D341Med (cell line): ENCODE measurements at places on chromosomes 4 and X.
A peak's percentile ranks its signal among the peaks of the same experiment; 100 is the strongest.

GRCh38 chr4:141810038-141810711 is 173.8 kb downstream of the IL15 start:
- DNase-seq, result peak; percentile 43

GRCh38 chrX:15524417-15524816 is 23.8 kb downstream of the BMX start:
- no peak for DNase-seq

- peak; percentile 10 for DNase-seq
These were observed 2595.3 kb downstream of the ARAP2 start for GRCh38 chr4:33649015-33649414.

GRCh38 chrX:16827225-16827624 is 41.0 kb downstream of the TXLNG start:
- no peak for DNase-seq

DNA sequence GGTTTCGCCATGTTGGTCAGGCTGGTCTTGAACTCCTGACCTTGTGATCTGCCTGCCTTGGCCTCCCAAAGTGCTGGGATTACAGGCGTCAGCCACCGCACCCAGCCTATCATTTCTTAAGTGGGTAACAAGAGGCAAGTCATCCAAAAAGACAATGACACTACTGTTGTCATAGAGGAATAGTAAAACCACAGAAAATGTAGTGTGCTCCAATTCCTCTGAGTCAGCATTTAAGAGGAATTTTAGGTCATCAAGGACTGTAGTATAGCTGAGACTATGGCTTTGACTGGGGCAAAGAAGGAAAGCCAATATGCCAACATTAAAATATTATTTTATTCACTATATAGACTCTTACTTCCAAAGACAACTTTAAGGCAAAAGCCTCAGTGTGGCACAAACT is 48.4 kb downstream of the ATP8A1 start:
- no peak for DNase-seq

- DNase-seq, result no peak
These were observed 661 bp downstream of the S100P start for GRCh38 chr4:6694177-6694901.

DNA sequence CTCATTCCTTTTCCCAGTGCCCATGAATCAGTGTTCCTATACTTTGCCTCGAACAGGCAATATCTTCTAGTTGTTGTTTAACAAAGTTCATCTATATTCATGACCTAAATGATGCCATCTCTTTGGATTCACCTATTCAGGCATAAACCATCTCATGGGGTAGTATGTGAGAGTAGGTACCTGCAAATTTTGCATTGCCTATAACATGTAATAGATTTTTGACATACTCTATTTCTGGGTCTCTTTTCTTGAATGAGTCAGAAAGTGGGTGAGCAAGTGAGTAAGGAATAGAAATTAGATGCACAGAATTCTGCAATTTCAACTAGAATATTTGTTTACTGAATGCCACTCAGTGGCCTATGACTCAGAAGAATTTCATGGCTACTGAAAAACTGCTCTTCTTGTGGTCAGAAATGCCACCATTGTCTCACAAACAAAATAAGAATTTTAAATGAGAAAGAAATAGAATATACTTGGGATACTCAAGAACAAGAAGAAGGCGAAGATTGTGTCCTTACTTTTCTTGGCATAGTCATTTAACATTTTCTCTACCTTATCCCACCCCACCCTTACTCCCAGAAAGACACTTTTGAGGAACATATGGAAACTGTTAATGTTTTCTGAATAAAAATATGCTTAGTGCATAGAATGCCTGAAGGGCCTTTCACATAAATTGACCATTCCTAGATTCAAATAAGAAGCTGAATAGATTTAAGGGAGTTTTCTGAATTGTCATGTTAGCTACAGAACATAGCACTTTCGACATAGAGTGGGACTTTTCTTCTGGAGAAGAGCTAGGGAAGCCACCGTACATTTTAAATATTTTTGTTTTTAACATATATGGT is 86.8 kb downstream of the HHIP start:
- no peak for DNase-seq

- peak; percentile 65 for DNase-seq
These were observed 1099.8 kb upstream of the TENM3 start for GRCh38 chr4:181143250-181143854.

- DNase-seq, result no peak
These were observed 4.7 kb downstream of the GLRB start for GRCh38 chr4:157080605-157081004.

- DNase-seq, result no peak
These were observed 16.7 kb downstream of the NR3C2 start for GRCh38 chr4:148425327-148426110.

GRCh38 chr4:12987284-12987683 is 496.9 kb downstream of the RAB28 start:
- no peak for DNase-seq

- no peak for DNase-seq
These were observed 584.8 kb upstream of the AGA start for GRCh38 chr4:178026999-178027398.

- peak; percentile 21 for DNase-seq
These were observed 45.1 kb downstream of the SPATA4 start for GRCh38 chr4:176150356-176150682.

GRCh38 chrX:153379971-153380581 is 21.1 kb downstream of the PNMA6E start:
- no peak for DNase-seq

DNA sequence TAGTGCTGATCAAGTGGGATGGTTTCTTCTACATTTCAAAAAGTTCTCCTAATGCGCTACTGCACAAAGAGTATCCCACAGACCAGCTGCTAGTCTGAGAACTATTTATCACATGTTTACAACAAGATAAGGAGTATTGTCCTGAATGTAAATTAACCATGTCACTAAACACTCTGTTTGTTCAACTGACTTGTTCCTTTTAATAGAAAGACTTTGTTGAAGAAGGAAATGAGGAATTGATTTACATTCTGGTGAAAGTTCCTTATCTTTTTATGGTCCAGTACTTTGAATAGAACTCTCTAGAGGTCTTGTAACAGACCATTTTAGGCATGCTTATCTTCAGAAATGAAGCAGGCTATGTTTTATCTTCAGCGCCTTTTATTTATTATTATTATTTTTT is 67.3 kb upstream of the IL13RA1 start:
- DNase-seq, result no peak

DNA sequence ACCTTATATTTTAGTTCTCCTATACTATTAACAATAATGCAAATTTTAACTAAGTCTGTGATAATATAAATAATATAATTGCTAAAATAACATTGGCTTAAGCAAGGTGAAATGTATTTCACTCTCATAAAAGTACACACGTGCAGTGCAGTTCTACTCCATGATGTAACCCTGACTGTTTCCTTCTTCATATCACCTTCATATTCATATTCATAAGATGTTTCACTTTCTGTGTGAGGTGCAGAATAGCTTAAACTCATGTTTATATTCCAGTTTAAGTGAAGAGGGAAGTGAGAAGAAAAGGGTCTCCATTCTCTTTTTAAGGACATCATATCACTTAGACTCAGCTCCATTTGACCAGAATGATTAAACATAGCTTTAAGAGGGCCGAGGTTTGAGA is 1810.0 kb upstream of the PCDH10 start:
- no peak for DNase-seq

DNA sequence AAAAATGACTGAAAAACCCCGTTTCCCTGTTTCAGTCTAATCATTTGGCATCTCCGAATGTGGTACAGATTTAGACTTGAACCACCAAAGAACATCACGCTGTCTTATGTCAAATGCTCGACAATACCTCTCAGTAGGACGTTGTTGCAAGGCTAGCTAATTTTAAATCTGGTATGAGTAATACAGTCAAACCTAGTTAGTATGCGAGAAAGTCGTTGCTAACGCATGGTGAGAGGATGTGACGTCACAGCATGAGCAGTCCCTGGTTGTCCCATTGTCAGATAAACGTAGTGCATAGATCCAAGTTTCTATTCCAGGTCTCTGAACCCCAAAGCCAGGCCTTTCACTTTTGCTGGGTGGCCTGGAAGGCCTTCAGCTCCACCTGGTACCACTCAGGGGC is 44.7 kb downstream of the SETD7 start:
- no peak for DNase-seq

GRCh38 chr4:81454499-81454898 is 17.2 kb downstream of the RASGEF1B start:
- no peak for DNase-seq

DNA sequence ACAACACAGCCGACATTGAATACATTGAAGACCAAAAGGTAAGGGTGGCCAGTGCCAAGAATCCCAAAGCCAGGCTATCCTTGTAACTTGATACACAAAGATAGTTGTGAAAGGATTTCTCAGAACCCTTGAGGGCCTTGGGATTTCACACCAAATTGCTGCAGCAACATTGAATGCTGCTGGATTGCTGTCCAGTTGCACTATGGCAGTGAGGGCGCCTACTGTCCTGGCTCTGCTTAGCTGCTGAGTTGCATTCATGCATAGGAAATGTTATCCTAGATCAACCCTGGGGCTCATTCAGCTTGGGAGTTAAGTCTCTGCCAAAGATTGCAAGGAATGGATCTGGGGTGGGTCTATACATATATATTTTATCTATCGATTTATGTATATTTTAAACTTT is 38.7 kb downstream of the LONRF3 start:
- no peak for DNase-seq

- DNase-seq, result no peak
These were observed 167.6 kb downstream of the ARHGAP10 start for GRCh38 chr4:147899512-147899911.

GRCh38 chr4:51835079-51835478 is 7.9 kb upstream of the DCUN1D4 start:
- DNase-seq, result no peak

GRCh38 chr4:147958489-147959065 is 226.7 kb downstream of the ARHGAP10 start:
- DNase-seq, result no peak

- no peak for DNase-seq
These were observed 2.2 kb downstream of the NKX6-1 start for GRCh38 chr4:84496706-84497503.

DNA sequence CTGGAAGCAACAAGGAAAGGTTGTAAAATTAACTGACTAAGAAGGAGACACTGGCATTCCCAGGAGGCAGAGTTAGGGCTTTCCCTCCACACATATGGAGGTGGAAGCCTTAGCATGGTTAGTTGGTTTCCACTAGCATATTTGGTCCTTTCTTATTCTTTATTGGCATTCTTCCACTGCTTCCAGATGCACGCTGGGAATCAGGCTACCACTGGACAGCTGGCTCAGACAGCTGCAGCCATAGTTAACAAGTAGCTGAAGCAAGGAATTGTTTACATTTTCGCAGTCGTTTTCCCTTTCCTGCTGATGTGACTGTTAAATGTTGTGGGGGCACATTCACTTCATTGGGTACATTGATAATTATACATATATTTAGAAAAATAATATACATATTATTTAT is 169.2 kb downstream of the GRIA2 start:
- no peak for DNase-seq

DNA sequence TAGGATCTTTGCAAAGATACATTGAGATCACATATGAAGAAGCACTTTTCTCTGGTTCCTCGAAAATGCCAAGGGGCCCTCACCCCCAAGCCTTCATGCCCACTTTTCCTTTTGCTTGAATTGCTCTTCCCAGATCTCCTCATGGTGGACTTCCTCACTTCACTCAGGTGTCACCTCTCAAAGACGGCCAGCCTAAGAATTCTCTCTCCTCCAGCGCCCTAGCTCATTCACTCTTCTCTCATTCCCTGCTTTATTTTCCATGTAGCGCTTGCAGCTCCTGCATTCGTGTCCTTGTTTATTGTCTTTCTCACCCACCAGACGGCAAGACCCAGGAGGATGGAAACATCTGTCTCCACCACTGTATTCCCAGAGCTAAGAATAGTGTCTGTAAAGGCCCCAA is 32.9 kb downstream of the CCKAR start:
- DNase-seq, result no peak

- no peak for DNase-seq
These were observed 153.4 kb upstream of the PPP3CA start for GRCh38 chr4:101500742-101501141.

GRCh38 chrX:48996969-48997368 is 5.1 kb downstream of the GRIPAP1 start:
- no peak for DNase-seq

DNA sequence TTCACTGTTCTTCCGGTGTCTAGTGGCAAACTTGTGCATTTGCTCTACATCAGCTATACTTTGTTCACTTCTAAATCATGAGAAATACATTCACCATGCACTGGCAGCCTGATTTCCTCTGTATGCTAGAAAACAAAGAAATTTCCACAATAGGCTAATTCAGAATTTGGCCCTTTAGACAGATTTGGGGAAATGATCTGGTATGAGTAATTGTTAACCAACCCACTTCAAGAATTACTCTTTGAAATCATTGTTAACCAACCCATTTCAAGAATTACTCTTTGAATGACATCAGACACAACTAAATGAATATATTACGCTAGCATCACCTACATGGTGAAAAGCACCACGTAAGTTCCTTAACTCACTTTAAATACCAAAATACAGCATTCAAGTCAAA is 14.6 kb downstream of the APBB2 start:
- no peak for DNase-seq

GRCh38 chrX:106415276-106415895 is 196.4 kb upstream of the RADX start:
- DNase-seq, result peak; percentile 12

- DNase-seq, result no peak
These were observed at the start of gene UGT2B11 for GRCh38 chr4:69214716-69215115. Gene UGT2B11, minus strand, starts transcription at chr4:69214748. Its CDS starts 26 bp downstream, at chr4:69214722.

- DNase-seq, result no peak
These were observed 4.8 kb downstream of the AVPR2 start for GRCh38 chrX:153909024-153909979.

- DNase-seq, result no peak
These were observed 46.0 kb upstream of the TMEM184C start for GRCh38 chr4:147571036-147571770.
